SW480 (cell line): ENCODE measurements at places on chromosomes 4 and X.

GRCh38 chrX:49838374-49838773 is 9.3 kb downstream of the PAGE4 start:
- peak; percentile 37 for DNase-seq

DNA sequence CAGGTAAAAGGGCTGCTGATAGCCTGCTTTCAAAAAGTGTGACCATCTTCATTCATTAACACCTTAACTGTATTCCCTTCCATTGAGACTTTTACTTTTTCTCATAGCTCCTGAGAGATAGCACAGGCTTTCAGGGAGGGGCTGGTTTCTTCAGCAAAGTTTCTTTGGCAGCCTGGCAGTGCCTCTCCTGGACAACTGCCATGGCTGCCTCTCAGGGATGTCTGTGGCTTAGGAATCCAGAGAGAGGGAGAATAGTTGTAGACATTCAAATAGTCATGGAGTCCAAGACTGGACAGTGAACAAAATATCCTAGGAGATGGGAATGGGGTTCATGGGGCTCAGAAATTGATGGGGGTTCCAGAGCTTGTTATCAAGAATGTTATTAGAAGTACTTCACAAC is 81.1 kb downstream of the FAM47B start:
- no peak for DNase-seq

GRCh38 chrX:86154553-86154952 is 6.3 kb downstream of the DACH2 start:
- no peak for DNase-seq

DNA sequence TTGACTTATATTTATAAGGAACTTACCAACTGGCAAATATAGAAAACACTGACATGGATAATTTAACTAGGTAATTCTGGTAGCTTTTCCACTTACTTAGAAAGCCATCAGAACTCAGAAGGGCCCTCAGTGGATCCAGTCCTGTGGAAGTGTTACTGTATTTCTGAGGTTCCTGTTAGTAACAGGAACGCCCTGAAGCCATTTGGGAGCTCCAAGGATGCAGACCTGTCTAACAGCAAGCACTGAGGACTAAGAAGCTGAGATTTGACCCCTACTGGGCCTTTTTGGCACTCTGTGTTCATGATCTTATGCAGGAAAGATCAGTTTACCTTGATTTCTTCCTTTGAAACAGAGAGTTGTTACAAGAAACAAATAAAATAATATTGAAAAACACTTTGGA is 46.0 kb upstream of the TLL1 start:
- no peak for DNase-seq

DNA sequence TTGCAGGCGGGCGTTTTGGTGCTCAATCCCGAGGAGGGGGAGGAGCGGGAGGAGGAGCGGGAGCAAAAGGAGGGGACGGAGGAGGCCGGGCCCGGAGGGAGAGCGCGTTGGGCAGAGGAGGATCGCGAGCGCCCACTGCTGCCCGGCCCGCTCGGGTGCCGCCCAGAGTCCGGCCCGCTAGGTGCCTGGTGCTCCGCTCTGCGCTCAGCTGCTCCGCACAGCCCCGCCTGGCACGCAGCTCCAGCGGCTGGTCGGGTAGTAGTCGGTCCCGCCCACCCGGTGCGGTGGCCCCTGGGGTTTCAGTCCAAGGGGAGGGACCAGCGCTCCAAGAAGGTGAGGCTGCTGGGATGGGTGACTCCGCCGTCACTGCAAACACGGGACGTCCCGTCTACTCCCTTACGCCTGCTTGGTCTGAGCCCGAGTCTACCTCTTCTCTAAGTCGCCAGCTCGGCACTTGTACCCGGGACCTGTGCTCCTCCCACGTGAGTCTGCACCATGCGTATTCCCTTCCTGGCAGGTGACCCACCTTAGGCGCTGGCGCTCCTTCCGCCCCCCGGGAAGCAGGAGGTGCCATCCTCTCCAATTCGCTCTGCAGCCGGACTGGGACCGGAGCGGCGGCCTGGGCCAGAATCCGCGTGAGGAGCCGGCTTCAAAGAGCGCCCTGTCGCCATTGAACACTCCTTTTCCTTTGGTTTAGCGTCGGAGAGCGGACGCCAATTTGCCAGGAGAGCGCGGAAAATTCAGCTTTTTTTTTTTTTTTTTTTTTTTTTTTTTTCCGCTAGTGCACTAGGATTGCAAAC is 405 bp upstream of the HS3ST1 start:
- DNase-seq = peak; percentile 82

- DNase-seq = peak; percentile 33
Measured at GRCh38 chr4:101345271-101345595, 2.1 kb downstream of the PPP3CA start.

- no peak for DNase-seq
Measured at GRCh38 chr4:160523231-160523630, 1420.4 kb downstream of the RAPGEF2 start.

GRCh38 chrX:129785160-129785947 is 5.6 kb downstream of the SASH3 start:
- DNase-seq = no peak

GRCh38 chrX:49627086-49627777 is 28.4 kb downstream of the GAGE1 start:
- DNase-seq = peak; percentile 5

DNA sequence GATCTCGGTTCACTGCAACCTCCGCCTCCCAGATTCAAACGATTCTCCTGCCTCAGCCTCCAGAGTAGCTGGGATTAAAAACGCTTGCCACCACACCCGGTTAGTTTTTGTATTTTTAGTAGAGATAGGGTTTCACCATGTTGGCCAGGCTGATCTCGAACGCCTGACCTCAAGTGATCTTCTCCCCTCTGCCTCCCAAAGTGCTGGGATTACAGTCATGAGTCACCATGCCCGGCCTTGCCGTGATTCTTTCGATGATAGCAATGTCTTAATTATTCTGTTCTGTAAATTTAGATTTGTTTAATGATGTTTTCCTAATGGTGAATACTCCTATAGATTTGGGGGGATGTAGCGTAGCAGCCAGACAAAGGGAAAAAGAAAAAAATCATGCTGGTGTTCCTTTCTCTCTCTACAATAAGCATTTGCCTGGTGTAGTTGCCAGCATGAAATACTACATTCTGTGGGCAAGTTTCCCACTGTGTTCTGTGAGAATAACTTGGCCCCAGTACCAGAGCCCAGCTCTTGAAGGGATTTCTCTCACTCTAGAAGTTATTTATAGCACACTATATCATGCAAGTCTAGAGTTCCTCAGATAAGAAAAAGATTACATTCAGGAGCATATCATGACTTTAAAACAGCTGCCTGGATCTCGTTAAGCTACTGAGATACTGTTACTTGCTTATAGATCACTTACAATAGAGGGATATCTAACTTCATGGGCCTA is 15.4 kb downstream of the NIPAL1 start:
- DNase-seq = no peak

DNA sequence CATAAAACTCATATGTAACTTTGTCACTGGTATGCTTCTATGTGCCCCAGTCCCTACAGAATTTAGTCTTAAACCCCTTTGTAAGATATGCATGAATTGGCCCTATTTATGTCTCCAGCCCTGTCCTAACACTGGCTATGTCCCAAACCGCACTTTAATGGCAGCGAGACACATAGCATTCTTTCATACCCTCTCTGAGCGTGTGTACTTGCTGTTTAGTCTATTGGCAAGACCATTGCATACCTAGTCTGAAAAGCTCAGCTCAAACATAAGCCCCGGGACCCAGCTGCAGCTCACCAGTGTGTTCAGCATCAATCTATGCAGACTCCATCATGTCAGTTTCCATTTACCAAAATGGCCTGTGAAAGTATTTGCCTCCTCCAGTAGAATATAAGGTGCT is 1018.4 kb upstream of the TENM3 start:
- DNase-seq = no peak

DNA sequence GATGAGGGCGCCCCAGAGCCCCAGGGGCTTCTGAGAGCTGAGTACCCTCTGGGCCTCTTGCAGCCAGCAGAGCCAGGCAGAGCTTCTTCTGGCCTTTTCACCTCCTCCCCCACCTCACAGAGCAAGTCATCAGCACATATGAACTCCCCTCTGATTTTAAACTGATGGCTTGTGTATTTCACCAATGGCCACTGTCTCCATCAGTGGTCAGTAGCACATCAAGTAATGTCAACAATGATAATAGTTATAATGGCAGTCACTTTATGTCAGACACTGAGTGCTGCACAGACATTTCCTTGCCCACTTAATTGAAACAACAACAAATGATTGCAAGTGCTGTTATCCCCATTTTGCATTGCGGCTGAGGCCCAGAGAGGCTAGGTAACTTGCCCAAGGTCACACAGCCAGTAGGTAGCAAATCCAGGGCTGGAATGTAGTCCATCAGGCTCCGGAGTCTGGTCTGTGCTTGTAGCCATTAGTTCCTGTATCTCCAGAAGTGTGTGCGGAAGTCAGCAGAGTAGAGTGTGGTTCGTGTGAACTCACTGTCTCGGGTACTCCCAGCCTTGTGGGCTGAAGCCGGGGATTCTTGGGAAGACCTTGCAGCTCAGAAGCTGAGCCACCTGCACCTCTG is 3.0 kb downstream of the ATP2B3 start:
- DNase-seq = no peak

DNA sequence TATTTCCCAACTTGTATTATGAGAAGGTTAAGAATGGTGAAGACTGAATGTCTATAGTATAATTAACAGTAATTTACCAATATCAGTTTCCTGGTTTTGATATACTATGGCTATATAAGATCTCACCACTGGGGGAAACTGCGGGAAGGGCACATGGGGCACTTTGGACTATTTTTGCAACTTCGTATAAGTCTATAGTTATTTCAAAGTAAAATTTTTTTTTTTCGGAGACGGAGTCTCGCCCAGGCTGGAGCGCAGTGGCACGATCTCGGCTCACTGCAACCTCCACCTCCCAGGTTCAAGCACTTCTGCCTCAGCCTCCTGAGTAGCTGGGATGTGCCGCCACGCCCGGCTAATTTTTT is 46.1 kb downstream of the CXorf58 start:
- no peak for DNase-seq

GRCh38 chr4:111602848-111603247 is 542.4 kb upstream of the FAM241A start:
- peak; percentile 3 for DNase-seq

DNA sequence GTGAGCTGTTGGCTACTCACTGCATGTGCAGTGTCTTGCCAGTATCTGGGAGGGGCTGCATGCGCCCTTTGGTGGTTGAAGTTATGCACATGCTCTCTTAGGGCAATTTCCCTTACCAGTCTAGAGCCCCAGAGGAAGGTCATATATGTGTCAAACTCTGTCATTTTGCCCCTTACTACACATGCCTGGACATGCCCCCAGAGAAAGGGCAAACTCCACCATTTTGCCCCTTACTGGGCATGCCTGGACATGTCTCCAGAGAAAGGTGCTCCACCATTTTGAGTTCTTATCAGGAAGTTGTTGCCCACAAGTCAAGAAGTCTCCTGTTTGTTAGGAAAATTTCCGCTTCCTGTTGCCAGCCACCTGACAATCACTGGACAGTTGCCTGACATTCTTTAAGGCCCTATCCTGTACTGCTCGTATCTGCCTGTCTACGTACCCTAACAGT is 56.4 kb upstream of the PLAC8 start:
- no peak for DNase-seq
